CD4-positive, alpha-beta T cell treated with Interleukin-10 for 1 hour (primary cell): ENCODE measurements at places on chromosomes 6 and 20.
A peak's percentile ranks its signal among the peaks of the same experiment; 100 is the strongest.

DNA sequence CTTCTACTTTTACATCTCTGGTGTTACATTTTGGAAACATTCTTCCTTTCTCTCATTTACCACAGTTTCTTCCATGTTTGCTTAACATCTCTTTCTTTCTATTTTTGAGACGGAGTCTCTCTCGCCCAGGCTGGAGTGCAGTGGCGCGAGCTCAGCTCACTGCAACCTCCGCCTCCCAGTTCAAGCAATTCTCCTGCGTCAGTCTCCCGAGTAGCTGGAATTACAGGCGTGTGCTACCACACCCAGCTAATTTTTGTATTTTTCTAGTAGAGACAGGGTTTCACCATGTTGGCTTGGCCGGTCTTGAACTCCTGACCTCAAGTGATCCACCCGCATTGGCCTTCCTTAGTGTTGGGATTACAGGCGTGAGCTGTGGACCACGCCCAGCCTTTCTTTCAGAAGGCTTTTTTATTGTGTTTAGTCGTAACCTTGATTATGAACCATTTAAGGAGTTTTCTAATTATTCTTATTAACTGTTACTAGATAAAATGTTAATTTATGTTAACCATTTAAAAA, 27.8 kb downstream of the MAP3K4 start:
- no peak for DNase-seq

- no peak for DNase-seq
Observed at GRCh38 chr6:5566718-5567117, 305.4 kb downstream of the FARS2 start.

- peak; percentile 7 for DNase-seq
Observed at GRCh38 chr20:33400812-33401183, 521 bp downstream of the CDK5RAP1 start.

DNA sequence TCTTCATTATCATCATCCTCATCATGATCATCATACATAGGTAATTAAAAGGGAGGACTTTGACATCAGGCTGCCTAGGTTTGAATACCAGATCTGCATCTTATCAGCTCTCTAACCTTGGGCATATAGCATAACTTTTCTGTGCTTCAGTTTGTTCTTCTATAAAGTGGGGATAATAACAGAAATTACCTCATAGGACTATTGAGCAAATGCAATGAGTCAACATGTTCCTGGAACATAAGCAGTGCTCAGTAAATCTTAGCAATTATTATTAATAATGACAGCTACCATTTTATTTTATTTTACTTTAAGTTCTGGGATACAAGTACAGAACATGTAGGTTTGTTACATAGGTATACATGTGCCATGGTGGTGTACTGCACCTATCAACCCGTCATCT, 7.2 kb downstream of the C20orf202 start:
- no peak for DNase-seq

DNA sequence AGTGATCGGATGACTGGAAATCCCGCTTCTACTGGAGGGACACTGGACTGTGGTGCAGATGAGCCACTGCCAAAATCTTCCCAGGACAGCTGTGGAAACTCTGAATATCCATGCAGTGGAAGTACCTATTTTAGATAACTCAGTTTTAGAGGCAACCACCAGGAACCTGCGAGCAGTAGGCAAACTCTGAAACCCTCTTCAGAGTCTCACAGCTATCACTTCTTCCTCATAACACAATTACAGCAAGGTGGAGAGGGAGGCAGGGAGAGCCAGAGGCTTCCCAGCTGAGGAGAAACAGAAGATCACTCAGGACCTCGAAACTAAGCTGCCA, 322.8 kb upstream of the NT5E start:
- no peak for DNase-seq

- DNase-seq = peak; percentile 46
Observed at GRCh38 chr6:108635505-108636226, 74.9 kb downstream of the FOXO3 start.

- DNase-seq = no peak
Observed at GRCh38 chr6:125951323-125951722, 5.2 kb upstream of the HINT3 start.

DNA sequence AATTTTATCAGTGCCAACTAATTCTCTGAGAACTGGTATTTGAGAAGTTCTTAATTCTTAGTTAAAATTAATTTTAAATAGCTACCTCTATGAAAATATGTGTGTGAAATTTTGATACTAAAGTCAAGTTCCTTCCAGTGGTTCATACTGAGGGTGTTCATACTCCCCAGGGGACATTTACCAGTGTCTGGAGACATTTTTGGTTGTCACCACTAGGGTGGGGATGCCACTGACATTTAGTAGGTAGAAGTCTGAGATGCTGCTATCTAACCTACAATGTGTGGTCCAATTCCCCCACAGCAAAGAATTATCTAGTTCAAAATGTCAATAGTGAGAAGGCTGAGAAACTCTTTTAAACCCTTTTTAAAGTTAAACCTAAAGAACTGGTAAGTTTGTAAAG, 463.8 kb downstream of the ADGRB3 start:
- no peak for DNase-seq

- no peak for DNase-seq
Observed at GRCh38 chr6:154767003-154767723, 33.9 kb downstream of the SCAF8 start.

DNA sequence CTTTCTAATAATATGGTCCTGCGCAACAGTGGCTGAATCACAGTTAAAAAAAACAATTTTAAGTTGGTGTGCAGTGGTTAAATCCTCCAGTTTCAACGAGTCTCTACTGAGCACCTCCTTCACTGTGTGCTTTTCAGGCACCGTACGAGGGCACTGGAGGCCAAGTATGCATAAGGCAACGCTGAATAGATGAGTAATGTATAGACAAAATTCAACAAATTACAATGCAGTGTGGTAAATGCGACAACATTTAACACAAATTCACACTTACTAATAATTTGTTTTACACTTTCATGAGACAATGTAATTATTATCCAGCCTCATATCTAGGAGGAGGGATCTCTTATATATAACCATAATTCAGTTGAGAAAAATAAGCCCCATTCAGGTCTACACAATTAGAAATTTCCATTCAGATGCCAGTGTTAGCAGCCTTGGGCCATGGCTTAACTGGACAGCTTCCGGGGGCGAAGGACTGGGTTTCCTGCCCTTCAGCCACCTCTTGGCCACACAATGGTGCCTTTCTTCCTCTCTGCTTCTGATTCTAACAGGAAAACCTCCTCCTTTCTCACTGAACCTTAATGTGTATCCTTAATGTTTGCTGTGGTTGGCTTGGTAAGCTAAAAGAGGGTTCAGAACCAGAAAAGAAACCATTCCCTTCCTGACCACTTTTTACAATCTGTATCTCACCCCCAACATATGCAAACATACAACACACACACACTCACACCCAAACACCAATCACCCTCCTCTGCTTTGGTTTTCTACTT, 51.9 kb downstream of the B4GALT5 start:
- DNase-seq = peak; percentile 13

GRCh38 chr20:62316331-62317166, 13.8 kb downstream of the ADRM1 start:
- no peak for DNase-seq

DNA sequence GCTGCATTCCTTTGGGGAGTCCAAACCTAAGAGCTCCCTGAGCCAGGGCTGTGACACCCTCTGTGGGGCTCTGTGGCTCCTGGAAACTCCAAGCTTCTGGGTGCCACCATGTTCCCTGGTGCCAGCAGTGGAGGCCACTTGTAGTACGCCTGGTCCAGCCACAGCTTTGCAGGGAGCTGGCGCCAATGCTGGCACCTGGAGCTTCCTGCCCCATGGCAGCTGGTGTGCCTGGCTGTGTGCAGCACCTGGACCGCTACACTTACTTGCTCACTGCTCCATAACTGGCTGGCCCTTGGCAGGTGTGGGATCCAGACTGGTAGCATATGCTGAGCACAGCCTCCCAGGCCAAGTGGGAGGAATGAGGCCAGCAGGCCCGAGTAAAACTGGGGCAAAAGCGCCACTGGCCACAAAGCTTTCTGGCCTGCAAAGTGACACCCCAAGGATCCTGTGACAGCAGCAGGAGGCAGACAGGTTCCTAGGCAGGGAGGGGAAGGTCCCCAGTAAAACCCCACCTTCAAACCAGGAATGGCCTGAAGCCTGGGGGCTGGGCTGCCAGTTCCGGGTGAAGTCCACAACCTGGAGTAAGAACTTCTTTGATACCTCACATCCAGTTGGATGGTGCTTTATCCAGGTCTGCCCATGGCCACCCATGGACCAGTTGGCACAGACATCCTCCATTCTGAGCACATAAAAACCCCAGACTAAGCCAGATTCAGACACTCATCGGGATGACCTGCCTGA, 461.0 kb downstream of the TBC1D32 start:
- no peak for DNase-seq

DNA sequence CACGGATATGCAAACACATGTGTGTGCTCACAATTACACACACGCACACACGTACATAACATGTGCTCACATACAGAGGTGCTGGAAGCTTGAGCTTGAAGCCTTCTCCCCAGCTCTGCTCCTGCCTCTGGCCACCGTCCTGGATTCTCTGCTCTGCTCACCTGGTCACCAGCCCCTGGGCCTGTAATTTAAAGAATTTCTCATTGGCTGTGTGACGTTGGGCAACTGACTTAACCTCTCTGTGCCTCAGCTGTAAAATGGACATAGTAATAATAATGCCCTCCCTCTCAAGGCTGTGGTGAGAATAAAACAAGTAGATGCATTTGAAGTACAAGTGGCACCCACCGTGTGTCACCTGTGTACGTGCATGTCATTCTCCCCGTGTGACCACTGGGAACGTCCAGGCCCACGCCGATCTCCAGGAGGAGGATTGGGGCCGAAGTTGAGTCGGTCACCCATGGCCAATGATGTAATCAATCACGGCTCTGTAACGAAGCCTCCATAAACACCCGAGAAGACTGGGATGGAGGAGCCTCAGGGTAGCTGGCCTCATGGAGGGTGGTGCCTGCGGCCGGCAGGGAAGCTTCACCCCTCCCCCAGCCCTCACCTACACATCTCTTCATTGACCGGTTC, 160.9 kb upstream of the AFDN start:
- DNase-seq = no peak

DNA sequence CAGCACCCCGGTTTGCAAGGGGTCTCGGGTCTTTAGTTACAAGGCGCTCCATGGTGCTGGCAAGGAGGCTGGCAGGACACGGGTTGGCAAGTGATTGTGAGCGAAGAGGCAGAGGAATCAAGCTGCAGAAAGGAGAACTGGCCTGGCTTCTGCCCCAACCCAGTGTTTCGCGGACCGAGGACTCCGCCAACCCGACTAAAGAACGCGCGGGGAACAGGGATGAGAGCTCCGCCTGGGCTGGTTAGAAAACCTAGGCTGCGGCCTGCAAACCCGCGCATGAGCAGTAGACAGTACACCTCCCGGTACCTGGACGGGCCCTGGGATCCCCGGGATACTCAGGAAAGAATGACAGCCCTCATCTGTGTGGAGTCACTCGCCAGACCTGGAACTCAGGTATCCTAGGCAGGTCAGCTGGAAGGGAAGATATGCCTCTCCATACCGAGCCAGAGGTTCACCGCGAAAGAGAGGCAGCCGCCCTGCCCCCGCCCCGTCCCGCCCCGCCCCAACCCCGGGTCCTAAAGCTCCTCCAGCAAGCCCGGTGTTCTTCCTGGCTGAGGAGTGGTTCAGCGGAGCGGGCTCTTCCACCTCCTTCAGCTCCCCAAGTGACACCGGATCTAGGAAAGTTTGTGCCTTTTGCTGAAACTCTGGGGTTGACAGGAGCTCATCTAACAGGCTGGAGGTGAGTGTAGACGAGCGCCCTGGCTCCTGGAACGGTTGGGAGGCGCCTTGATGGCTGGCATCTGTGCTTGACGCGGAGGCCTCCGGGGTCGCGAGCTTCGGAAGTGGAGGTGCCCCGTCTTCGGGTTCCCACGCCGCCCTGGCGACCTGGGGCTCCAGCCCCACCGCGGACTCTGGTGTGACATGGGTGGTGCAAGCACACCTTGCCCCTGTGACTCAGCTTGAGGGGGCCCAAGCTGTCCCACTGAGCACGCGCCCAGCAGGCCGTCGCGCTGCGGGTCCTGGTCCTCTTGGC, 1847.3 kb upstream of the DEFB115 start:
- DNase-seq = no peak

DNA sequence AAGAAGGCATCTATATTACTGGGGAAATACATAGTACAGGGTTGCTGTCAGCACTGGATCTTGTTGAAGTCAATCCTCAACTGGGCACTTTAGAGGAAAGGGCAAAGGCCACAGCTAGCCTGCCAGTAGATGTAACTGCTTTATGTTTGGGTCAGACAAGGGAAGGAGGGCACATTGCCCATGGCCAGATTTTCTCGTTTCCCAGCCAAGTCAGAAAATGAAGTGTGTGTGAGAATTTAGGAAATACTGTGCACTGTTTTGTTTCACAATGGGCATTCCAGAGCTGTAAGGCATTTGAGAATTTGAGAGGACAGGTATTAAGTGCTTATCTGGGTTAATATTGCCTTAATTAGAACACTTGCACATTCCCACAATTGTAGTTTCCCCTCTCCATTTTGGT, 183.9 kb upstream of the MCHR2 start:
- DNase-seq = no peak

- no peak for DNase-seq
Observed at GRCh38 chr20:46743088-46743487, 33.6 kb downstream of the SLC2A10 start.

- no peak for DNase-seq
Observed at GRCh38 chr6:16154904-16155303, 26.0 kb downstream of the MYLIP start.

GRCh38 chr6:128508588-128509296, 11.7 kb downstream of the PTPRK start:
- DNase-seq = no peak

DNA sequence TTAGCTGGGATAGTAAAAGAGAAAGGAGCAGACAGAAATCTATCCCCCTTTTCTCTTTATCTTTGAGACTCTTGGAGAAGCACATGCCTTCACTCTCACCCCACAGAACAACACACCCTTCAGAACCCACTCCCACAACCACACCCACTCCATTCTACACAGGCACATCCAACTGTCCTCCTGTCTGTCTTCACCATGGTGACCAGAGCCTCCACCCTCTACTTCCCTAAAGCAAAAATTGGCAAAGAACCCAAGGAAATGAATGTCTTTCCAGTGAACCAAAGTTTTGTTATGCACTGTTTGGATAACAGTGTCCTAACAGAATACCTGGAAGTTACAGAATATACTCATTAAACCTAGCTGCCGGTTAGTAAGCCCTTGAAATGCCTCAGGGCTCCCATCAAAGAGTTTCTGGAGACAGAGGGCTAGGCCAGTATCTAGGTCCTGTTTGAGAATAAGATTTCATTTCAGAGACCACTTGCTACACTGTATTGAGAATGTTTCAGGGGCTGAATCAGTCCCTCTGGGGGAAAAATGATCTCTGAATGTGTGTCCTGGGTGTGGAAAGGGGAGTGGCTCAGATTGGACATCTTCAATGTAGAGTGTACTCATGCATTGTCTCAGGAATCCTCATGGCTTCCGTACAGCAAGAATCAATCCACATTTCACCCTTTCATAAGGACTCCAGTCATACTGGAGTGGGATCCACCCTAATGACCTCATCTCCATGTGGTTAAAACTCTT, 101.1 kb downstream of the LY86 start:
- DNase-seq = no peak

DNA sequence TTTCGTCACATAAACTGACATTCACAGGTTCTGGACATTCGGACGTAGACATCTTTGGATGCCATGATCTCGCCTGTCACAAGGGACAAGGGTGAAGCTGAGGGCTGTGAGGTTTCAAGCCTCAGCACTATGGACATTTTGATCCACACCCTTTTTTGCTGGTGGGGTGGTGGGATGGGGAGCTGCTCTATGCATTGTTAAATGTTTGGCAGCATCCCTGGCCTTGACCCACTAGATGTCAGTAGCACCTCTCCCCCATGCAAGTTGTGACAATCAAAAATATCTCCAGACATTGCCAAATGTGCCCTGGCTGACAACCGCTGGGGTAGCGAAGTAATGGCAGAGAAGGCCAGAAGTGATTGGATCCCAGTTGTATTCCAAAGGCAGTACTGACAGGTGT, 229.4 kb downstream of the TSHZ2 start:
- no peak for DNase-seq
